Epithelial cell of proximal tubule (primary cell): ENCODE measurements at places on chromosomes 1 and 21.

DNA sequence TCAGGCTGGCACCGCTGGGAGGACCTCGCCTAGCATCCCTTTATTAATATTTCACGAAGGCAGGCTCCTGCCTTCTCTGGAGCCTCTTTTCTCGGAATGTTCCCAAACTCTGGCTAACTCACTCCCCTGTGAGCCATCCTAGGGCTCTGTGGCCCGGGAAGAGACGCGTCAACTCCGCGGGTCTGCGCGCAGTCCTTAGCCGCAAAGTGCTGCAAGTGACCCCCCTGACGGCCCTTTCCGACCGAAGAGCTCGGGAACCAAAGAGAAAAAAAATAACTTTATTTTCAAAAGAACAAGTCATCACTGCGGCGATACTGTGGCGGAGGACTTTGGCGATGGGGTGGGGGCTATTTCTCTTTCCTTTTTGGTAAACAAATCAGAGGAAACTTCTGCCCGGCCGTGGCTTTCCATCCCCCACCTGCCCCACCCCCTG, 14.6 kb downstream of the NR5A2 start:
- DNase-seq, result no peak

DNA sequence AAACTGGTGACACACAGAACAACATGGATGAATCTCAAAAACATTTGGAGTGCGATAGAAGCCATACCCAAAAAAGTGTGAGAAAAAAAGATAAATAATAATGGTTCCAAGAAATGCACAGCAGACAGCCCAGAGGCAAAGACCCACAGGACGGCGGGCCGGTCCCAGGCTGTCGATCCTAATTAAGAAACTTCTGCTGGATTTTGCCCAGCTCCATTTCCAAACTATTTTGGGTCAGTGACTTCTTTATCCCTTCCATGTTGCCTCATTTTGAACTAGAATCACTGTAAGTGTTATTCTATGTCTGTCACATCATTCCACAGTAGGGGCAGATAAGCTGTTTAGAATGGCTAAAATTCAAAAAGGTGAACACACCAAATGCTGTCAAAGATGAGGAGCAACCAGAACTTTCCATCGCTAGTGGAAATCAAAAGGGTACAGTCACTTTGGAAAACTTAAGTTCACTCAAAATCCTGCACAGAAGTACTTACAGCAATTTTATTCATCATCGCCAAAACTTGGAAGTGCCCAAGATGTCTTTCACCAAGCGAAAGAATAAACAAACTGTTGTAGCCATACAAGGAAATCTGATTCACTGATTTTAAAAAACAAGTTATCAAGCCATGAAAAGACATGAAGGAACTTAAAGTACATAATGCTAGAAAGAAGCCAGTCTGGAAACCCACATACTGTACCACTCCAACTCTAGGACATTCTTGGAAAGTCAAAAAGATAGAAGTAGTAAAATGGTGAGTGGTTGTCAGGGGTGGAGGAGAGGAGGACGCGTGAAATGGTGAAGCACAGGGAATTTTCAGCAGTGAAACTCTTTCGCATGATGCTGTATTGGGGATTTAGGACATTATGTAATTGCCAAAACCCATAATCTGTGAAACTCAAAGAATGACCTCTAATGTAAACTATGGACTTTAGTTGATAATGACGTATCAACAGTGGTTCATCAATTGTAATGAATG, 7.5 kb downstream of the NBPF1 start:
- no peak for DNase-seq

DNA sequence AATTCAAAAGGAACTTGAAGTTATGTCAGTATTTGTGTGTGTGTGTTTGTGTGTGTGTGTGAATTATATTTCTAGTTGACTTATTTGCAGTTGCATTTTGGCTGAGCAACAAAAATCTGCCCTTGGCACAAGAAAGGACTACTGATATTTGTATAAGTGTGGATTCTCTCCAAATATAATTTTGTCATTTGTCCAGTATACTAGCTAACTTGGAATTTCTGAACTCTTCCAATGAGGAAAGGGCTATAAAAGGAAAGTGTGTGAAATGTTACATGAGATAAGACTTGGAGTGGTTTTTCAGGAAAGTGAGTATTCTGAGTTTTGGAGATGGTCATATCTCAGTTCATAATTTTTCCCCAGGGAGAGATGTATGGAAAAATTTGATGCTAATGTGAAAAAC, 1384.1 kb upstream of the B3GALT2 start:
- no peak for DNase-seq

GRCh38 chr1:63873751-63874150, 99.9 kb downstream of the ROR1 start:
- DNase-seq, result no peak

GRCh38 chr1:221071777-221072176, 192.5 kb downstream of the HLX start:
- no peak for DNase-seq

DNA sequence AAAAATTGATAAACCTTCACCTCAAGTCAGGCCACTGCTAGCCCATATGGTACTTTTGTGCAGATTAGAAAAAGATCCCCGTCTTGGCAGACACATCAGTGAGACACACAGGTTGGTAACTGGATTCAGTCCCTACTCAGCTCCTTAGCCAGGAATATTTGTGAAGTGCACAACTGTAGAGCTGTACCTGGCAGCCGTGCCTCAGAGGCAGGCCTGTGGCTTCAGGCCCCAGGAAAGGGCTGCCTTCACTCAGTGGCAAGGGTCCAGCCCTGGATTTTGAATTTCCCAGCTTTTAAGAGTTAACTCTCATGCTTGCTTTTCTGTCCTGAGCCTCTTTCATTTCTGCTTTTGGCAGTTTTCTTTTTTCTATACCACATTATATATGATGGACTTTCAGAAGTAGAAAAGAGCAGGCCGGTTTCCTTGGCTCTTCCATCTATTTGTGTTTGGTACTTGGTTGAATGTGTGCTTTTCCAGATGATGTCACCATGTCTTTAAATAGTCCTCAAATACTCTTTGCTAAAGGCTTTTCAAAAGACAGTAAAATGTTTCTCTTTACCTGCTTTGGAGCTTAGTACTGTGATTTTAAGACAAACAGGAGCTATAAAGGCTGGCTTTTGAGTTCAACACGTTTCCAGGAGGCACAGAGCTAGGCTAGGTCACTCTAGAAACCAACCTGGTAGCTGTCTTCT, 186.6 kb downstream of the AK5 start:
- DNase-seq, result no peak

DNA sequence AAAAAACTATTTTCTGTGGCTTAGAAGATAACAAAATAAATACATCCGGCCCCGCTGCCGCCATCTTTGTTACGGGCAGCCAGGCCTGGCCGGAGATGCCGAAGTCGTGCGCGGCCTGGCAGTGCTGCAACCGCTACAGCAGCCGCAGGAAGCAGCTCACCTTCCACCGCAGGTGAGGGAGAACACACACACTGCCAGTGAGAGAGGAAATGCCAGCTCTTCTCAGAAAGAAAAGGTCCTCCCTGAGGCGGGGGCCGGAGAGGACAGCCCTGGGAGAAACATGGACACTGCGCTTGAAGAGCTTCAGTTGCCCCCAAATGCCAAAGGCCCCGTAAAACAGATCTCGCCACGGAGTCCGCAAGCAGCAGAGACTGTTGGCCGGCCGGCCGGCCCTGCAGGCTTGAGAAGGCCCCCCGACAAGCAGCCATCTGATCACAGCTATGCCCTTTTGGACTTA, 323.2 kb downstream of the AMY1C start:
- no peak for DNase-seq

- DNase-seq, result no peak
These were observed 164.5 kb upstream of the CACNA1E start for GRCh38 chr1:181318858-181319235.

- no peak for DNase-seq
These were observed 103.8 kb downstream of the EPHB2 start for GRCh38 chr1:22814176-22815042.

- no peak for DNase-seq
These were observed 24.0 kb downstream of the RGS7 start for GRCh38 chr1:241332987-241333386.

DNA sequence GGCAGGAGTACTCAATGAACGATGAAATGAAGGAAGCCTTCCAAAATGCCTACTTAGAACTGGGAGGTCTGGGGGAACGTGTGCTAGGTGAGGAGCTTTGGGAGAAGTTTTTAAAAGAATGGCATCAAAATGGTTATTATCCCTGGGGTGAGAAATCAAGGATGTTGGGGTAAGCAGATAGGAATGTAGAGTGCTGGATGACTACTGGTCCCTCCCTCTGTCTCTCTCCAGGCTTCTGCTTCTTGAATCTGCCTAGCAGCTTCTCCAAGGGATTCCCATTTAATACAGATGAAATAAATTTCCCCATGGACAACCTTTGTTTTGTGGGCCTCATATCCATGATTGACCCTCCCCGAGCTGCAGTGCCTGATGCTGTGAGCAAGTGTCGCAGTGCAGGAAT, 19.0 kb upstream of the CASQ1 start:
- DNase-seq, result no peak

DNA sequence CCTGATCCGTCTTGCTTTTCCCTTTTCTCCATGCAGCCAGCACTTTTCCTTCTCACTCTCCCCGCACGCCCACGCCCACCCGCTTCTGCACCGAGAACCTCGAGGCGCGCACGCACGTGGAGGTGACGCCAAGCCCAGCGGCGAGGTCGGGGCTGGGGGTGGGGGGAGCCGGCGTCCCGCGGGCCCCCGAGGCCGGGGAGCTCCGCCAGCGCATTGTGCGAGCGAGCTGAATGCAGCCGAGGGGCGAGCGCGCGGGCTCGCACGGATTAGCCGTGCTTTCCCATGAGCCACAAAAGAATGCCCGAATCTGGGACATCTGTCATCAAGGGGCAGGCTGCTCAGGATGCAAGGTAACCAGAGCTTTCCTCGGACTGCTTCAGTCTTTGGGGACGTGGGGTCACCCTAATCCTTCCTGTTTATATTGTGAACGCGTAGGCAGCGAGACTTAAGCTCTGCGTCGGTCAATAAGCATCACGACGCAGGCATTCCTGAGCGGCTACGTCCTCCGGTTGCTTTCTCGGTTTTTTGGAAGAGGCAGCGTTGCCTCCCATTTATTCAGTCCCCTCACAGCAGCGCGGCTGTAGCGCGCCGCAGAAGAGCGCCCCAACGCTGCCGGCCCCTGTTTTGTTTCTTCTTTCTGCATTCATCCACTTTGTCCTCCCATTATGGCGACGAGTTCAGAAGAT, 67.3 kb upstream of the AKT3 start:
- no peak for DNase-seq

GRCh38 chr1:182809414-182809957, 19.9 kb downstream of the NPL start:
- no peak for DNase-seq

GRCh38 chr1:16367968-16368890, 1.2 kb downstream of the SZRD1 start:
- DNase-seq, result no peak
